ENCODE measurements at places on chromosomes 2 and 18.

DNA sequence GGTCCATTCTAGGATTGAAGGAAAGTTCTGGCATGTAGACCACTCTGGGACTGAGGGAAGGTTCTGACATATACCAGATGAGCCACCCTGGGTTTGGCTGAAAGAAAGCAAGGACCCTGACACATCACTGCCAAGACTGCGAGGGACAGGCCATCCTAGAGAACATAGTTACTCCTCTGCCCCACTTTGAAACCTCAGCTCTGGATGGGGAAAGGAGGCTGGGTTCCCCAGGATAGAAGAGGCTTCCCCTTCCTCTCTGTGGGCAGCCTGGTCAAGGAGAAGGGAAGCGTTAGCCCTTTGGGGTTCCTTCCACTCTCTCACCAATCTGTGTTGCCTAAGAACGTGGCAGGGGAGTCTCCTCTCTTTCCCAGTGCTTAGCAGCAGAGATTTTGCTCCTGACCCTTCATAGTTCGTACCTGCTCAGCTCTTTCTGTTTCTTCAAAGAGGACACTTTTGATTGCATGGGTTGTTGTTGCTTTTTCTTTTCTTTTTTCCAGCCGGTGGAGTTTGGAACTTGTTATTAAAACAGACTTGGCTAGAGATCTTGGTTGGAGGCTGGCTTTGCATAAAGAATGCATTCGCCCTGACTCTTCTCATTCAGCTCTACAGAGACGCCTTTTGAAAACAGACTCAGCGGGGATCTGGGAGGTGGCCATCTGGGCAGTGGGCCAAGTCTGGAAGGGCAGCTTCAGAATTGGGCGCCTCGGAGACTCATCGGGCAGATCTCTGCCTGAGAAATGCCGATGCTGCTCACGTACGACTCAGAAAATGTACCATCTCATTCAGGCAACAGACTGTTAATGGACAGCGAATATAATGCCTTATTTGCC, 166.1 kb downstream of the CLIP4 start:
- peak; percentile 64 for DNase-seq

GRCh38 chr2:120583851-120584570, 151.7 kb upstream of the GLI2 start:
- no peak for DNase-seq

- peak; percentile 92 for DNase-seq
Measured at GRCh38 chr2:240387669-240388358, 47.6 kb upstream of the GPC1 start.

- no peak for DNase-seq
Measured at GRCh38 chr2:86610871-86611270, 12.8 kb downstream of the RNF103 start.

All from NCI-H226 (cell line).